Articular chondrocyte of knee joint (primary cell): ENCODE measurements at places on chromosomes 2 and 18. TPM values are rescaled to one million over a fixed set of nuclear protein-coding genes. Genes with fewer than 3 reads are reported as not detected.

FAM161A gene
- total RNA-seq, result 2.3 and 2.4 TPM in 2 replicates

PLGLB2 gene
- total RNA-seq, result 2.6 TPM in 2 replicates

ZNF2 gene
- 6.7 and 10.1 TPM in 2 replicates for total RNA-seq

MEP1B gene
- total RNA-seq, result not detected in 2 replicates

ASPRV1 gene
- 0.54 and 0.78 TPM in 2 replicates for total RNA-seq

STAT4 gene
- total RNA-seq, result 21.4 and 22.2 TPM in 2 replicates

NAPG gene
- total RNA-seq, result 78.0 and 82.0 TPM in 2 replicates

MYOM1 gene
- total RNA-seq, result 0.52 and 0.76 TPM in 2 replicates

ALPP gene
- total RNA-seq, result not detected in 2 replicates

CNGA3 gene
- 0.43 TPM in 1 of 2 replicates, not detected in the other for total RNA-seq

EMILIN1 gene
- 113 and 123 TPM in 2 replicates for total RNA-seq

ADCYAP1 gene
- not detected in 2 replicates for total RNA-seq

PLB1 gene
- 3.0 and 4.1 TPM in 2 replicates for total RNA-seq

SPP2 gene
- not detected in 2 replicates for total RNA-seq

CRYBA2 gene
- total RNA-seq, result 0.54 TPM in 1 of 2 replicates, not detected in the other

RAD51AP2 gene
- total RNA-seq, result under 0.01 TPM in 1 of 2 replicates, not detected in the other

MGAT4A gene
- total RNA-seq, result 0.32 and 1.2 TPM in 2 replicates

POTEF gene
- not detected in 2 replicates for total RNA-seq

SERPINB10 gene
- not detected in 2 replicates for total RNA-seq

AMER3 gene
- not detected in 2 replicates for total RNA-seq

KATNAL2 gene
- total RNA-seq, result 5.9 and 10.2 TPM in 2 replicates

PTRHD1 gene
- total RNA-seq, result 18.8 and 25.3 TPM in 2 replicates

DAW1 gene
- 0.13 and 0.22 TPM in 2 replicates for total RNA-seq

MAL gene
- total RNA-seq, result not detected in 2 replicates

CABYR gene
- total RNA-seq, result 4.8 and 4.9 TPM in 2 replicates

KLHL30 gene
- 0.22 and 0.39 TPM in 2 replicates for total RNA-seq

PSMA8 gene
- not detected in 2 replicates for total RNA-seq

PCARE gene
- total RNA-seq, result not detected in 2 replicates

APLF gene
- total RNA-seq, result 11.4 and 13.7 TPM in 2 replicates

CD8A gene
- total RNA-seq, result not detected in 2 replicates

LYG1 gene
- total RNA-seq, result 0.13 and 0.32 TPM in 2 replicates

CPLX4 gene
- not detected in 2 replicates for total RNA-seq

CFAP65 gene
- 0.22 TPM in 1 of 2 replicates, not detected in the other for total RNA-seq

PRSS56 gene
- not detected in 2 replicates for total RNA-seq

DNAJC5G gene
- not detected in 2 replicates for total RNA-seq

CDH2 gene
- total RNA-seq, result 0.52 and 0.65 TPM in 2 replicates

ASB18 gene
- total RNA-seq, result not detected in 2 replicates

IL18RAP gene
- not detected in 2 replicates for total RNA-seq

RAB10 gene
- 165 and 203 TPM in 2 replicates for total RNA-seq

MYO3B gene
- under 0.01 and 0.13 TPM in 2 replicates for total RNA-seq

SKA1 gene
- 10.7 and 16.4 TPM in 2 replicates for total RNA-seq
